ENCODE measurements at places on chromosomes 7 and 10. TPM values are rescaled to one million over a fixed set of nuclear protein-coding genes. Genes with fewer than 3 reads are reported as not detected.

Gene EIF5AL1
- 0.07 TPM for total RNA-seq

Gene PCDH15
- total RNA-seq, result 24.0 TPM

Gene IFRD1
- 52.5 TPM for total RNA-seq

DNA sequence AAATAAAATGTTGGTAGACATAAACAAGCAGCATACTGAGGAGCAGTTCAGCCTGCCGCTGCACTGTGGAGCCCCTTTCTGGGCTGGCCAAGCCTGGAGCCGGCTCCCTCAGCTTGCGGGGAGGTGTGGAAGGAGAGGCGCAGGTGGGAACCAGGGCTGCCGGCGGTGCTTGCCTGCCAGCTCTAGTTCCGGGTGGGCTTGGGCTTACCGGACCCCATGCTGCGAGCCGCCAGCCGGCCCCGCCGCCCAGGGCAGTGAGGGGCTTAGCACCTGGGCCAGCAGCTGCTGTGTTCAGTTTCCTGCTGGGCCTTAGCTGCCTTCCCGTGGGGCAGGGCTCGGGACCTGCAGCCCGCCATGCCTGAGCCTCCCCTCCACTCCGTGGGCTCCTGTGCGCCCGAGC lies 672.9 kb upstream of the POM121L12 start:
- DNase-seq, result no peak

- peak; percentile 55 for DNase-seq
Observed at GRCh38 chr10:113187063-113187777, 237.2 kb downstream of the TCF7L2 start.
